H7 (cell line): ENCODE measurements at places on chromosomes 2 and 18.

DNA sequence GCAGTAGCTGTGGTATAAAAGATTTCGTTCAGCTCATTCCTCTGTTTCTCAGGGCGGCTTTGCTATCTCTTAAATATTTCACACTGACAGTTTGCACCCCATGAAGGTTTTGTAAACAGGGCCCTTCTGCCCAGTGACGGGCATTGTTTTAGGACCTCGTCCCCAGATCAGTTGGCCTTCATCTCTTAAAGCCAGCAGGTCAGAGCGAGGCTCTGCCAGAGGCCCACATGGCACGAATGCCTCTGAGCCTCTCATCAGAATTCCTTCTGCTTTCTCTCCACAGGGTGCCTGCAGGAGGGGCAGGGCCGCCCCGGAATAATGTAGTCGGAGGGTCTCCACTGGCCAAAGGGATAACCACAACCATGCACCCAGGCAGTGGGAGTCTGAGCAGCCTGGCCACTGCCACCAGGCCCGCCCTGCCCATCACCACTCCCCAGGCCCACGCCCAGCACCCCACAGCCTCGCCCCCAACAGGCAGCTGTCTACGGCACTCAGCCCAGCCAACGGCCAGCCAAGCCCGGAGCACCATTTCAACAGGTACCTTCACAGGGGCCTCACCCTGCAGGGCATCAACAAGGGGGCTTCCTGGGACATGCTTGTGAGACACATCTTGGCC lies 177.0 kb downstream of the SEPTIN10 start:
- DNase-seq: peak; percentile 52

DNA sequence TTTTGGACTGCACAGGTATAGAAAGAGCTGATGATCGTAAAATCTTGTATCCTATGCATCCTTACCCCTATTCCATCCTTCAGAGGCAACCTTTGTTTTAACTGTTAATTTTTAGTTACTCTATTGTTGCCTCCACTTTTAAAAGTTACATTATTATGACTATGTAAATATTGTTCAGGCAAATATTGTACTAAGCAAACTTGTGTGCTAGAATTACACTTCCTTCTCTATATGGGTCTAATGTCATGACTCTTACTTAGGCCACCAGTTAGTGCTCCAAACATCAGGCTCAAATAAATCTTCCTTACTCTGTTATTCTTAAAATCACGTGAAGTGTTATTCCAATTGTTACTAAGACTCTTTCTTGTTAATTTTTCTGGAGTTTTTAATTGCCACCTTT lies 47.4 kb upstream of the EMILIN2 start:
- no peak for DNase-seq

DNA sequence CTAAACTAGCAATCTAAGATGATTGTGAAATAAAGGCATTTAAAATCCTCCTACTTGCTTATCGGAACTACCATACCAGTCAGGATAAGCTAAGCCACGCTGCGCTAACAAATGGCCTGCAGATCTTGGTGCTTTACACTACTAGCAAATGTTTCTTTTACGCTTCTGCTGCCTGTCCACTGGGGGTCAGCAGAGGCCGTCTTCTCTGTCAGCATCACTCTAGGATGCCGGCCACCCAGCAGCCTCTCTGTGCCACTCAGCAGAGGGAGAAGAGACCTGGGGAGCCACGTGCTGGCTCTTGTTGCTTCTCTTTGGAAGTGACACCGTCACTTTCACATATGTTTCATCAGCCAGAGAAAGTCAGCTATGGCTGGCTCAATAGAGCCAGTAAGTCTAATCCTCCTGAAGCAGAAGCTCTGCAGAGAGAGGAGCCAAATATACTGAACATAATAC lies 36.6 kb downstream of the COPS8 start:
- peak; percentile 68 for DNase-seq

- DNase-seq: no peak
Observed at GRCh38 chr2:55992455-55992854, 68.9 kb upstream of the EFEMP1 start.

DNA sequence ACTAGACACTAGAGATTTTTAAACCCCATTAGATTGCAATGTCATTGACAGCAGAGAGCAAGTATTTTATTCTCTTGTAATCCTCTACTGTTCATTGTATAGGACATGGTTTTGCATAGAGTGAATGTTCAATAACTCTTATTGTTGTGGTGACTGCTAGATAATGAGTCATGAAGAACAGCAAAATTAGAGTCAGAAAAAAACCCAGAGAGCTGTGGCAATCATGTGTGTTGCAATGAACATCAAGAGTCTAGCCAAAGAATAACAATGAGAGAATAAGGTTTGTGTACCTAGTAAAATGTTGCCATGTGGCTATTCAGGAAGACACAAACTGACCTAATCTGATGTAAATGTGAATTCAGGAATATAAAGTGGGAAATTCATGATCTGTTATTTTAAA lies 684.0 kb downstream of the DSC3 start:
- DNase-seq: no peak

GRCh38 chr18:43484710-43485109 lies 207.4 kb upstream of the SYT4 start:
- no peak for DNase-seq

DNA sequence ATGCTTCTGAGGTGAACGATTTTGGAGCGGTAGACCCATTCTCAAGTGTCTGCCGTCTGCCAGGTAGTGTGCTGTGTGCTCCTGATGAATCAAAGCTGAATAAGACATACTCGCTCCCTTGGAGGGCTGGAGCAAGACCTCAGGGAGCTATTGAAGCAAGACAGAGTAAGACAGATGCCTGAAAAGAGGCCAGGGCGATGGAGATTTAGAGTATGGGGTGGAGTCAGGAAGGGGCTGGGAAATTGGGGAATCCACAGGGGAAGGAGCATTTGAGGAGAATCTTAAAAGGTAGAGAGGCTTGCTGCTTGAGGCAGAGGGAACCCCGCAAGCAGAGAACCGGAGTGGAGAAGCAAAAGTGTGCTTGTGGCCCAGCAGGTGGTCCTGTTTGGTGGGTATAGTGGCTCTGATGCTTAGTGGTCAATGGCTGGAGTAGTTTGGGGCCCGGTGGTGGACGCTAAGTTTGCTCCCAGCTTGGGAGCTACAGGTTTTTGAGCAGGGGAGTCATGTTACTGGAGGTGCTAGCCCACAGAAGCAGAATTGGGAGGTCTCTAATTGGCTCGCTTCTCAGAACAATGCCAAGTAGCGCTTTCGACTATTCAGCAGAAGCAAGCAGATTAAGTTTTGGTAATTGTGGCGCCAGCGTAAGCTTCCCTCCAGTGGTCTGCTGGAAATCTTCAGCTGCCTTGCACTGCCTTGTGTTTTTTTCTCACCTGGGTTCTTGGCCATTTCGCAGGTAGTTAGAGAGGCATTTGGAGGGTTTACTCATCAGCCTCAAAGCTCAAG lies 2.0 kb downstream of the CNNM4 start:
- DNase-seq: peak; percentile 73

- peak; percentile 76 for DNase-seq
Observed at GRCh38 chr2:43224571-43225092, 1.8 kb downstream of the ZFP36L2 start.

DNA sequence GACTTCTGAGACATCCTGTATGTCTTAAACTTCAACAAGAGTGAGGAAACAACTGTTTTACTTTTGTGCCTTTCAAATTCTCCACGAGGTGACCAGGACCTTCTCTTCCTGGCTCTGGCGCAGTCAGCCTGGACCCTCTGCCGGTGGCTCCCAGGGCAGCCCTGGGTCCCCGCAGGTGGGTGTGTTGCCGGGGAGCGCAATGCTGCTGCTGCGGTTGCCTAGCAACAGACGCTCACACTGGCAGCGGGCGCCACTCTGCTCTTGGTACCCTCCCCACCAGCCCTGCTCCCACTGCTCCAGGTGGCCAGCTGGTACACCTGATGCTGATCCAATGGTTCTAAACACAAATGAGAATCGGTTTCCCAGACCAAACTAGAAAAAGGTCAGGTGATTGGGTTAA lies 58.7 kb downstream of the GNAL start:
- peak; percentile 90 for DNase-seq

DNA sequence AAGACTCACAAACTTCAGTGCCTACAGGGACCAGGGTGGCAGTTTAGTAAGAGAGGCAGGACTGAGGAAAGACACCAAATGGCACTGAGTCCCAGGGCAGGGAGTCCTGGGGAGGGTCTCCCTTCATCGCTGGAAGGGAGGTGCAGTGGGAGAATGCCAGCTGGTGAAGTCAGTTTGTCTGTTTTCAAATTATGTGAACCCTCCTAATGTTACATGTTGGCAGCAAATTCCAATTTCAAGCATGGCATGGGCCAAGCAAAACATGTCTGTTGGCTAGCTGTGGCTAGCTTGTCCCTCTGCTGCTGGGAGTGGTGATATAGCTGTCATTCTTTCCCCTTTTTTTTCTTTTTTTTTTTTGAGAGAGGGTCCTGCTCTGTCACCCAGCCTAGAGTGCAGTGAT lies 55.9 kb upstream of the HAAO start:
- no peak for DNase-seq

GRCh38 chr2:8858264-8858663 lies 20.9 kb upstream of the KIDINS220 start:
- DNase-seq: no peak

- no peak for DNase-seq
Observed at GRCh38 chr18:7561909-7562460, 5.1 kb upstream of the PTPRM start.

- DNase-seq: peak; percentile 58
Observed at GRCh38 chr2:55922291-55922907, 1.2 kb downstream of the EFEMP1 start.

DNA sequence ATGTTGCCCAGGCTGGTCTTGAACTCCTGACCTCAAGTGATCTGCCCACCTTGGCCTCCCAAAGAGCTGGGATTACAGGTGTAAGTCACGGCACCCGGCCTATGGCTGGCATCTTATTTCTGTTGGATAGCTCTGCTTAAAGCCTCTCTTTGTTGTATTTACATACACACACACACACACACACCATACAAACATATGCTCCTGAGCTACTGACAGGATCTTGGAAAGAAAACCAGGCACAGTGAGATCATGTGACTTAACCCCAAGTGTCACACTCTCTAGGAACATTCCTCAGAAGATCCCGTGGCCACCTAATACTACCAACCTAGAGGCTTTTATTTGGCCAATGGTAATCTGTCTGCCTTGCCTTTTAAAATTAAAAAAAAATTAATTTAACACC lies 85.1 kb upstream of the HAAO start:
- DNase-seq: no peak

DNA sequence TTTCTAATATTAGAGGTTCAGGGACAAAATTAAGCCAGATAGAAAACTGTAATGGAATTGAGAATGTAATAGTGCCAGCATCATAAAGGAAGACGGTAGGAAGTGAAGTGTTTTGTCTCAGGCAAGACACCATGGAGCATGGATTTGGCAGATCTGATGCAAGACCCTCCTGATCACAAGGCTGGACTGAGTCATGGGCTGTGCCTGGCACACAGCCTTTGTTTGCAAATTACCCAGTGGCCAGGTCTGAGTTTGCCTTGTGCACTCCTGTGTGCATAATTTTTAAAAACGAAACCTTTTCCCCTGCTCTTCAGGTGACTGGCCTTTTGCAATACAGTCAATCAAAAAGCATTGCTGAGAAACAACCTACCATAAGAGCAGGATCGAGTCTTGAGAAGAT lies 2.0 kb upstream of the UPP2 start:
- DNase-seq: no peak
